NCI-H460 (cell line): ENCODE measurements at places on chromosomes 13 and 19.
A peak's percentile ranks its signal among the peaks of the same experiment; 100 is the strongest.

GRCh38 chr19:7904074-7905020 is 670 bp downstream of the MAP2K7 start:
- DNase-seq = no peak

DNA sequence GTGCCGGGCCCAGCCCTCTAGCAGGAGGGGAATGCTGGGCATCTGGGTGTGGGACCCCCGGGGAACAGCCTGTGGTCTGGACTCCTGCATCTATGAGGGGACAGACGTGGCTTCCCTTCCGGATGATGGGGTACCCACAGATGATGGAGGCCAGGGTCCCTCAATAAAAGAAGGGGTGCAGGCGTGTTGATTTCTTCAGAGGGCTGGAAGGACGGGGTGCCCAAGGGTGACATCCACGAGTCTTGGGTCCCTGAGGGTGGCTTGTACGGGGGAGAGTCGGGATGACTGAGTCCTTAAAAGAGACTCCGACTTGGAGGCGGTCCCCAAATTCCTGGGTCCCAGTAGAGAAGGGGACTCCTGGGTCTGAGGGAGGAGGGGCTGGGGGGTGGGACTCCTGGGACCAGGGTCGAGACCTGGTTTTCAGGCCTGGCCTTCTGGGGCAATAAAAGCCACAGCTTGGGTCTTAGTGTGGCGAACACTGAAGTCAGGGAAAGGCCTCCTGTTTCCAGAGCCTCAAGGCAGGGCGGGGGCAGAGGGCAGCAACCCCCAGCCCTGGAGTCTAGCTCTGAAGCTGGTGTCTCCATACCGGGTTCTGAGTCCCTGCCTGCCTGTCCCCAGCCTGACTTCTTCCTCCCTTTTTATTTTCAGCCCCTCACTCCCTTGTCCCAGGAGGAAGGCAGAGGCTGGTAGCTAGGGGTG is 459 bp upstream of the GRIN2D start:
- no peak for DNase-seq

- DNase-seq = no peak
Observed at GRCh38 chr19:28443361-28443760, 769.6 kb downstream of the UQCRFS1 start.

- no peak for DNase-seq
Observed at GRCh38 chr13:50357586-50358118, 342.4 kb downstream of the KCNRG start.

- peak; percentile 55 for DNase-seq
Observed at GRCh38 chr19:39110263-39110967, 15.2 kb upstream of the PAK4 start.

- DNase-seq = no peak
Observed at GRCh38 chr13:71118779-71119364, 748.1 kb downstream of the DACH1 start.

DNA sequence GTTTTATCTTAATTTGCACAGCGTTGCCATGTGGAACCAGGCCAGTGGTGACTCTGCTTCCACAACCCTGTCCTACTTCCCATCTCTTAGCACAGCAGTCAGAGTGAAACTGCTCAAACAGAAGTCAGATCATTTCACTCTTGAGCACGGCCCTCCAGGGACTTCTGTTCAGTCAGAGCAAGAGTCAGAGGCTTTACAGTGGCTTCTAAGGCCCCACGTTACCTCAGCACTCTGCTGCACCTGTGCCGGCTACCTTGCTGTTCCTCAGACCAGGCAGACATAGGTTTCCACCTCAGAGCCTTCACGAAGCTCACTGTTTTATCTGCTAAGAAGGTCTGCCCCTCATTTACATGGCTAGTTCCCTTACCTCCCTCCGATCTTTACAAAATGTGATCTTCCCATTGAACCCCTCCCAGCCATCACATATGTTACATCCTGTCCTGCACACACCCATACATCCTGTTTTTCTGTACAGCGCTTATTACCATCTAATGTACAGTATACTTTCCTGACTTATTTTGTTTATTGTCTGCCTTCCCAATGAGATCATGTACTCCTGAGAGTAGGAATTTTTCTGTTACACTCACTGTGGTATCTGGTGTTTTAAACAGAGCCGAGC is 41.6 kb downstream of the TM9SF2 start:
- DNase-seq = no peak

- DNase-seq = peak; percentile 31
Observed at GRCh38 chr13:71879129-71879535, 12.1 kb upstream of the DACH1 start.

DNA sequence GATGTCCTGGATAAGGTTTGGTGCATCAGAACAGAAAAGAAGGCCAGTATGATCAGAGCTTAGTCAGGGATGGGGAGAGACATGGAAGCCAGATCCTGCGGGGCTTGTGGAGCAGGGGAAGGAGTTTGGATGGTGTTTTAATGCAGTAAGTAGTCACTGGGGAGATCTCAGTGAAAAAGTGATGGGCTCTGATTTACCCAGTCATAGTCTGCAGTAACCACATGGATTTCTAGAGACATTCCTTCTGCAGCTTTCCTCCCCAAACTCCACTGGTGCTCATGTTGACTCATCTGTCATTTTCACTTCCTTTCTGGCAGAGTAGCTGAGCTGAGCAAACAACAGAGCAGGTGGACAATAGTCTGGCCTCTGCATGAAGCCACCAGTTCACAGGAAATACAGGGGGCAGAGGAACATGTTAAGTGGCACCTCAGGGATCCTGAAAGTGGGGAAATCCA is 144.1 kb downstream of the DPF1 start:
- no peak for DNase-seq

DNA sequence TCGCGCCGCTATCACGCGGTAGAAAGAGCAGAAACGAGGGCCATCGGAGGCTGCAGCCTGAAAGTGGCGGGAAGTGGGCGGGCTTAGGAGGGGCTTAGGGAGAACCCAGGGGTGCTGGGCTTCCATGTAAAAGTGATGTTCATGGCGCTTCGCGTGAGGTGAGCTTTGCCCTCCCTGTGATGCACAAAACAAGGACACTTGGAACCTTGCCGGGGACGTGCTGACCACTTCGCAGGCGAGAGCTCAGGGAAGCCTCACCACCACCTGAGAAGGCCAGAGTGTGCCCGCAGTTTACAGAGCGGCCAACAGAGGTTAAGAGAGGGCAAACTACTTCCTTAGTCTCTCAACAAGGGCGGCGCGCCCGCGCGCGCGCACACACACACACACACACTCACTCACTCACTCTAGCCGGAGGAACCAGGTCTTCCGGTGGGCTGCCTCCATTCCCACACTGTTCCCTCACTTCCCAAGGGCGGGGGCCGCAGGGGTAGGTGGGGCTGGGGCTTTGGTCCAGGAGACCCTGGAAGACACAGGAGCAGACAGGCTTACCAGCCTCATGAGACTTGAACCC is 651 bp downstream of the GAPDHS start:
- no peak for DNase-seq

GRCh38 chr19:41708481-41708880 is at the start of gene CEACAM5:
CEACAM5 (plus strand) TSS chr19:41708626; CDS start chr19:41708732, 106 bp downstream.
- no peak for DNase-seq

DNA sequence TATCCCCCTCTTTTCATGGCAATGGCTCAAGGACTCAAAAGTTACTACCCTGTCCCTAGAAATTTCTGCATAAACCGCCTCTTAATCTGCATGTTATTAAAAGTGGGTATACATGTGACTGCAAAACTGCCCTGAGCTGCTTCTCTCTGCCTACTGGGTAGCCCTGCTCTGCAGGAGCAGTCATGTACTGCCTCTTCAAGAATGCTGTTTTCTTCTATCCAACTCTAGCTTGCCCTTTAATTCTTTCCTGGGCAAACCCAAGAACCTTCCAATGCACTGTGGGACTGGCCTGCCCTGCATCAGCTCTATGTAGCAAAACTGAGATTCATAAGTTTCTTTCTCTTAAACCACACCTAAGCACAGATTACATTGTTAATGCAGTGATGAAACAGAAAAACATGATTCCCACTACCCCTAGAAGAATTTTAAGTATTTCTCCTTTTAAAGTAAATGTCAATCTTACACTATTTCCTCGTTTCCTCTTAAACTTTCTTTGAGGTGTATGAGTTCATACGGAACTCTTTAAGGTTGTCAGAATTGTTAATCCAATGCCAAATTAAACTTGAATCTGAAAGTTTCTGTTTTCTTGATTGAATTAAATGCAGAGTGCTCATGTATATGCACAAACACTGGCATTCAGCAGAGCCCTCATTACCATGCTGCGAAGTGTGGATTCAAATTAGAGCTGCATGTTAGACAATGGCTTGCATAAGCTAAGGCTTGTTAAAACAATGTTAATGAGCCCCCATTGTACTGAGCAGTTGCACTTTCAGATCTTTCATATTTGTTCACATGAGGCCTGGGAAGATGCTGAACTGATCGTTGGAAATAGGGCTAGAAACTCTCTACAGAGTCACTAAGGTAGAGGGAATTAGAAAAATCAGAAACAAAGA is 669.9 kb upstream of the PCDH20 start:
- no peak for DNase-seq
